Bronchial epithelial cell (primary cell): ENCODE measurements at places on chromosomes 12 and 14.
A peak's percentile ranks its signal among the peaks of the same experiment; 100 is the strongest.

GRCh38 chr14:101361044-101361443 is 200.3 kb upstream of the DIO3 start:
- no peak for DNase-seq

- DNase-seq: peak; percentile 35
Observed at GRCh38 chr12:113537751-113538087, 66.0 kb upstream of the LHX5 start.

GRCh38 chr14:33879684-33880286 is 71.1 kb downstream of the EGLN3 start:
- DNase-seq: no peak

DNA sequence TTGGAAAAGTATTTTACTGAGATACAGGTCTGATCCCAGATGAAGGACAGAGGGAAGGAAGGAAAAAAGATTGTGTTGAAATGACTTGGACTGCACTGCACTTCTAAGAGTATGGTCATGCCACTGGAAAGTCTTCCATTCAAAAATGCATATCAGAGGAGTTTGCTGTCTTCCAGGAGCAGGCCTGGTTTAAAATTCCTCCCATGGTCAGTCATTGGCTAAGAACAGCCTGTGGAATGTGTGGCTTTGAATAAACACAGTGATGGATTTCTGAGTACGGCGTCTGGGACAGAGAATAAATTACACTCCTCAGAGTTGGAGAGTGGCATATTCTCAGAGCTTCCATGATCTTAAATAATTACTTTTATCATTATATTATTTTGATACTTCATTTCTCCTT is 245.8 kb upstream of the PDZRN4 start:
- peak; percentile 23 for DNase-seq

DNA sequence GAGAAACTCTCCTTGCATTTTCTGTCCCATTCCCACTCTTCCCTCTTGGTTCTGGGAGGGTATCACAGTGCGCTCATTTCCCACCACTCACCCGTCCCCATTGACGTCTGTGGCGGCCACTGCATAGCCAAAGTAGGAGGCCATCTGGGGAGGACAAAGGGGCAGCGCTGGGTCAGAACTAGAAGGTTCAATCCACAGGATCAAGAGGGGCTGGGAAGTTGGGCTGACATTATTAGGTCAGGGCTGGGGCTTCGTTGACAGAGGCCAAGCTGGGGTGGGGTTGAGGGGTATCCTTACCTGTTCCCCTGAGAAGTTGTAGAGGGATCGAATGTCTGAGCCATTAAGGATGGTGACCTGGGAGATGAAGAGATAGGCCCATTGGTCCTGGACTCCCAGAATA is 13.5 kb downstream of the ITGA5 start:
- DNase-seq: no peak

GRCh38 chr14:52741865-52742264 is 11.9 kb downstream of the STYX start:
- DNase-seq: no peak

DNA sequence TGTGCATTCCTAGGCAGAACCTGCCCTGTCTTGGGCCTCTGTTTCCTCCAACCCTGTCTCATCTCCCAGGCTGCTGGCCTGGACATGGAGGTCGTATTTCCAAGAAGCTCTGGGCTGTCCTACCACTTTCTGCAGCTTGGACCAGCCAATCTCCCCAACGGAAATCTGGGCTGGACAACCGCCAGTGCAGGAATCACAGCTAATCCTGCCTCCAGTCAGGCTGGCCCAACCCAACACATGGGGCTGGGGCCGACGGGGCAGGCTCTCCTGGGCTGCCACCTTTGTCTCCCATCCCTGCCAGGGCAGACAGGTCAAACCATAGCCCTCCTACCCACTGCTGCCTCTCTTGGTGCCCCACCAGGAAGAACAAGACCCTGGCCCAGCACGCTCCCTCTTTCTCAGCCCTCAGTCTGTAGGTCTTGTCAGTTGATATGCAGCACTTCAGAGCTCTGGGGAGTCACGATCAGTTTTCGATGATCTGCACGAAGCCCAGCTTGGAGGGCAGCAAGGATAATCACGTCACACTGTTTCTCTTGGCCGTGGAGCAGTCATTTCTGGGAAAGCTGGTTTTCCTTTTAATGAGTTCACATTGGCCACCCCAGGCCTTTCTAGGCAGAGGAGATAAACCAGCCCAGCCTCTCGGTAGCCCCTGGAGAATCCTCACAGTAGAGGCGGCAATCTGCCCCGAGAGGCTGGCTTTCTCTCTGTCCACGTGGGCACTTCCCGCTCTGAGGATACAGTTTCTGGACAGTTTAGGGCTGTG is 195.2 kb upstream of the PRMT8 start:
- no peak for DNase-seq

DNA sequence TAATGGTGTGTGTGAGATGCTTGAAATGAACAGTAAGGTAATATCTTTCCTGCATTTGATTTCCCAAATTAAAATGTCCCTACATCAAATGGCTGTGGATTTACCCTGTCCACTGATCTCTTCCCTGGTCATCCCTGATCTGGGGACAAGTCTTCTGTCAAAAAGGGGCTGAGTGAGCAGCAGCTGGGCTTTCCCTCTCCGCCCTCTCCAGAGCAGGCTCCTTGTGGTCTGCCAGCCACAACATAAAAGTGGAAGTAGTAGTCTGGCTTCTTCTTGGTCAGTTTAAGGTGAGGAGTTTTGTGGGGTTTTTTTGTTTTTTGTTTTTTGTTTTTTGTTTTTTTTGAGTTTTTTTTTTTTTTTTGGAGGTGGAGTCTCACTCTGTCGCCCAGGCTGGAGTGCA is 25.2 kb upstream of the PLXNC1 start:
- no peak for DNase-seq

GRCh38 chr12:49357103-49357678 is 10.1 kb upstream of the SPATS2 start:
- peak; percentile 67 for DNase-seq

DNA sequence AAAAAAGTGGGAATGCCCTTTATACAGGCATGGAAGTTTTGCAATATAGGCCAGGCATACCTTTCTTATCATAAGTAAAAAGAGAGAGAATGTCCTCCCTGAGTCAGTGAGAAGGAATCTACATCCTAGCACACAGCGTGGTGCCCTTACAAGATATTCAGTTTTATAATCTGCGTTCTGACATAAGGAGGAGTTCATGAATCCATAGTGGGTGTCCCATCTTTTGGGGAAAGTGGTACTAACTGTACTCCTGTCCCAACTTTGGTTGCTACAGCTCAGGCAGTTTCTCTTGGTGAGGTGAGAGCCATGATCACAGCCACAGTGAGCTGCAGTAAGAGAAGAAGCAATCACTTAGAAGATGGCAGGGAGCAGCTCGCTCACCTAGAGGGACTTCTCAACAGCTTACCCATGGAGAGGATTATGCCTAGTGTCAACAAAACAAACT is 332.9 kb downstream of the BCAT1 start:
- peak; percentile 60 for DNase-seq

- DNase-seq: no peak
Observed at GRCh38 chr12:72273851-72274351, 1.7 kb downstream of the TRHDE start.

DNA sequence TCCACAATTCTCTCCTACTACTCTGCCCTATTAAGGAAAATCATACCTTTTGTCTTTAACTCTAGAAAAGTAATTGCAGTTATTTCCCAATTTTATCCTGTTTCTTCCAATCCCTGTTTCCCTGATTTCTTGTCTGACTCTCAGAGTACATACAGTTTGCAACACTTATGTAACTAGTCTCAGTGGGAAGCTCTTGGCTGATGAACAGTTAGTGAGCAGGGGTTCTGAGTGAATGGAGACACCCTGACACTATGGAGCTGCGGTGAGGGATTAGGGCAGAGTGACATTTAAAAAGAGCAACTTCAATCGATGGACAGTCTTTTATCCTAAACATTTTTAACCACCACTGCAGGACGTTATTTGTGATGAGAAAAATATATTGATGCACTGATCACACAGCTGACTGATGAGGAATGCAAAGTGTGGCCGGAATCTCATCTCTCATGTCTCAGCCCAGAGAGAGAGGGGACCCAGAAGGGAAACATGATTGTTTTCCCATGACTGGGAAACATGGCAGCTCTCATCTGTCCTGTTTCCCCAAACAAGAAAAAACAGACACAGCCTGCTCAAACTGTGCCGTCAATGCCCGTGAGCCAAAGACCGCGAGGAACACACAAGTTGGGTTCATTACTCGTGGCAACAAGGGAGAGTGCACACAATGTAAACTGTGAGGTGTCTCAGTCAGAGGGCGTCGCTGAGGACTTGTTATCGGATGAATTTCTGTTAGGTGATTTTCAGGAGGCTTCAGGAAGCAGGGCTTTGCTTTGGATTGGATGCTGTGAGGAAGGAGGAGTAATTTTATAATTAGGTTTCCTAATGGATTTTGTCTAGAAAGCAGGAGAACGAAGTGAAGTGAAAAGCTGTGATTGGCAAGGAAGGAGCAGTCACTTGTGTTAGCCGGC is 5.2 kb upstream of the SLC6A13 start:
- no peak for DNase-seq

DNA sequence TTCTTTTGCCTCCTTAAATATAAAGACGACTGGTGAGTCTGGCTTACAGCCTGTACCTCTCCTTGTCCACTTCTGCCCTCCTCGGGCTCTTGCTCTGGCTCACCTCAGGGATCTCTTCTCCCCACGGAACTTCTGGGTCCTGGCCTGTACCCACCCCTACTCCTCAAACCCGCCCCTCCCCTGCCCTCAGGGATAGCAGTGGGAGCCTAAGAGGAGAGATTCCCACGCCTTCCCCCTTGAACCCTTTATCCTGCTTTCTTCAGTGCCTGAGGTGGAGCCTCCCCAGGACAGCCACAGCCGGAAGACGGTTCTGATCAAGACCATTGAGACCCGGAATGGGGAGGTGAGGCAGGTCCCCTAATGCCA is 2.7 kb downstream of the PRPH start:
- no peak for DNase-seq

DNA sequence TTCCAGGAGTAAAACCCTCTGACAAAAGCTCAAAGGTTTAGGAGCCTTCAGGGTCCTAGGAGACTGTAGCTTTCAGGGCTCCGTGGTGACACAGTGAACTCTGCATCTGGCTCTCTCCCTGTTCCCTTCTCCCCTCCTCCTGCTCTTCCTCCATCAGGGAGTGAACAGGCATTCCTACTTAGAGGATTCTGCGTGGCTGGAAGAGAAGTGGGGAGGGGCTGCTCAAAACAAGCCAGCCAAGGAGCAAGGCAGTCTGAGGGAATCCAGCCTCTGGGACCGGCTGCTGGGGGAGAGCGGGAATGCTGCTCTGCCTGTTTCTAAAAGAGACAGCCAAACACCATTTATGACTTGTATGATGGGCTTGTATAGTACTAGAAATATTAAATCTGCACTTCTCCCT is 49.5 kb downstream of the RBMS2 start:
- no peak for DNase-seq

GRCh38 chr12:103966736-103967135 is 1.1 kb downstream of the TDG start:
- DNase-seq: no peak

GRCh38 chr12:19125325-19125724 is 4.2 kb upstream of the PLEKHA5 start:
- DNase-seq: peak; percentile 55

DNA sequence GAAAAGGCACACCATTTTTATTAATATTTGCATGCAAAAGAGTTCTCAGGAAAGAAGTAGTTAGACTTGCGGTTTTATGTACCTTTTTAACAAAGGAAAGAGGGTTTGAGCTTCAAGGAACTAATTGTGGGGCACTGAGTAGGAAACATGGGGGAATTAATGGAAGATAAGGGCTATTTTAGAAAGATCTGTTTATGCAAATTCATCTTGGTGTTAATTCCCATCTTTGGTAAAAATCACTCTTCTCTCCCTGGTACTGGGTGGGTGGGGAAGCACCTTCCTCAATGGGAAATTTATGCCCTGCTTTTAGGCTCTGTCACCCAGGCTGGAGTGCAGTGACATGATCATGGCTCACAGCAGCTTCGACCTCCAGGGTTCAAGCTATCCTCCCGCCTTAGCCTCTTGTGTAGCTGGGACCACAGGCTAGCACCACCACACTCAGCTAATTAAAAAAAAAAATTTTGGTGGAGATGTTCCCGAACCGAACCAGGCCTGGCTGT is 30.1 kb upstream of the RESF1 start:
- DNase-seq: no peak

DNA sequence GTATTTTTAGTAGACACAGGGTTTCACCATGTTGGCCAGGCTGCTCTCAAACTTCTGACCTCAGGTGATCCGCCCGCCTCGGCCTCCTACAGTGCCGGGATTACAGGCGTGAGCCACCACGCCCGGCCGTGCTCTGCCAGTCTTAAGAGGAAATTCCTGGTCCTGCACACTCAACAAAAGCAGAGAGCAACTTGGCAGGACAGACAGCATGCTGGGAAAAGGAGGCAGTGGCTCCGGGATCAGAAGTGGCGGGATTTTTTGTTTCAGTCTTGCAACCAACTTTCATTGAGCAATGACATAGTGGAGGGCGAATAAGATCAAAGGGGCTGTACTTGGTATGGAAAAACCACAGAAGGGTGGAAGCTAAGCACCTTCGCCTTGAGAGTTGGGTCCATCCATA is 2.1 kb downstream of the CKAP4 start:
- peak; percentile 74 for DNase-seq

GRCh38 chr12:128795530-128796361 is 28.0 kb downstream of the SLC15A4 start:
- DNase-seq: no peak

DNA sequence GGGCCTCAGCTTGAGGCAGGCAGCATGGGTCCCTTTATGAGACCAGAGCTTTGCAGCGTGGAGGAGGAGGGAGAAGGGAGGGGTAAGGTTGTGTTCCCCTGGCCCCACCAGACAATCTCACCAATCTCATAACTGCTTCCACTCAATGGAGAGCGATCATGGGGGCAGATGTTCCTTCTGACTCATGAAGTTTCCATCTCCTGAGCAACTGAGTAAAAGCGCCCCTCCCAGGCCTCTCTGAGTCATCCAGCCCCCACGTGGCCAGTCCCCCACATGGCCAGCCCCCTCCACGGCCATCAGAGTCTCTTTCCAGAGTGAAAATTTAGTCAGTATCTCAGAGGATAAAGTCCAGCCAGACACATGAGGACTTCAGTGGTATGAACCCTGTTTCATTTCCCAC is 39.2 kb upstream of the PLXNC1 start:
- no peak for DNase-seq

DNA sequence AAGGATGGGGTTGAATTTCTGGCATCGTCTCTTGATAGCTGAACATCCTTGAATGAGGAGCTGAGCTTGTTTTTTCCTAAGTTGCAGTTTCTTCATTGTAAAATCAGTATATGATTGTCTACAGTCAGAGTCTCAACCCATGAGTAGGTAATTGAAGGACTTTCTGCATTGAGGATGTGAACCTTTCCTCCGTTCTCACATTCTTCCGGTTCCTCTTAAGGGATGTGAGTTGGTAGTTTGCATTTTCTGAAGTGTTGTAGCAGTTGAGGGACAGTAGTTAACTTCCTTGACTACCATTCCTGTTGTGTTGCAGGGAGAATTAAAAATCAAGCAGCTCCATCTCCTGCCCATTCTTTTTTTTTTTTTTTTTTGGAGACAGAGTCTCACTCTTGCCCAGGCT is 19.1 kb downstream of the TPCN1 start:
- DNase-seq: no peak

DNA sequence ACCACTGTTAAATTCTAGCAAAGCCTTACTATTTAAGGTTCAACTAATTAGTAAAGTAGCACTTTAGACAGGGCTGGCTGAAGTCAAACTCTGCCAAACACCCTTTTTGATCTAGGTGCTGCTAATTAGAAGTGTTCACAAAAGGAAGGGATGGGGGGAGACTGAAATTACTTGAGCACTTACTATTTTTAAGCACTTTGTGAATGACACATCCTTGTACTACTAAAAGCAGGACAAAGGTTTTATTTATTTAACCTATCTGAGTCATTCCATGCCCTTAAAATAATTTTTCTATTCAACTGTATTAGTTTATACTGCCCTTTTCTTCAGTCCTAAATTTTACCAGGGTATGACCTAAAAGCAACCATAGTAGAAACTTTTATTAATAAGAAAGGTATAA is 20.1 kb downstream of the MBIP start:
- DNase-seq: peak; percentile 50
